Activated effector memory CD4-positive, alpha-beta T cell treated with Interleukin-2 at 50 U/mL for 16 hours (primary cell): ENCODE measurements at places on chromosomes 5 and 9.

DNA sequence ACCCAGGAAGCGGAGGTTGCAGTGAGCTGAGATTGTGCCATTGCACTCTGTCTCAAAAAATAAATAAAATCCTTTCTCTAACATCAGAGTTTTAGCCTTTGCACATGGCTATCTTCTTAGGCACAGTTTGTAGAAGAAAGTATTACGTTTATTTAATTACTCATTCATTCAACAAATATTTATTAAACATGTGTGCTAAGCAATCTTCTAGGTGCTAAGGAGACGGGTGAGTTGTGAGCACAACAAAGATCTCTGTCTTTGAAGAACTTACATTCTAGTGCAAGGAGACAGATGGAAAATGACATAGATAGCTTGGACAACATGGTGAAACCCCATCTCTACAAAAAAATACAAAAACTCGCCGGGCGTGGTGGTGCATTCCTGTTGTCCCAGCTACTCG is 122.3 kb upstream of the MYO10 start:
- DNase-seq, result no peak

- DNase-seq, result no peak
These were observed 610.4 kb upstream of the MEF2C start for GRCh38 chr5:89493414-89493813.

DNA sequence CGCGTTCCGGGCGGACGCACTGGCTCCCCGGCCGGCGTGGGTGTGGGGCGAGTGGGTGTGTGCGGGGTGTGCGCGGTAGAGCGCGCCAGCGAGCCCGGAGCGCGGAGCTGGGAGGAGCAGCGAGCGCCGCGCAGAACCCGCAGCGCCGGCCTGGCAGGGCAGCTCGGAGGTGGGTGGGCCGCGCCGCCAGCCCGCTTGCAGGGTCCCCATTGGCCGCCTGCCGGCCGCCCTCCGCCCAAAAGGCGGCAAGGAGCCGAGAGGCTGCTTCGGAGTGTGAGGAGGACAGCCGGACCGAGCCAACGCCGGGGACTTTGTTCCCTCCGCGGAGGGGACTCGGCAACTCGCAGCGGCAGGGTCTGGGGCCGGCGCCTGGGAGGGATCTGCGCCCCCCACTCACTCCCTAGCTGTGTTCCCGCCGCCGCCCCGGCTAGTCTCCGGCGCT is at the start of gene DAPK1:
Gene DAPK1, plus strand, starts transcription at position 264 of the 442 bp plus-strand sequence. CDS start 1,211 bp downstream, outside the sequence.
- DNase-seq, result no peak

DNA sequence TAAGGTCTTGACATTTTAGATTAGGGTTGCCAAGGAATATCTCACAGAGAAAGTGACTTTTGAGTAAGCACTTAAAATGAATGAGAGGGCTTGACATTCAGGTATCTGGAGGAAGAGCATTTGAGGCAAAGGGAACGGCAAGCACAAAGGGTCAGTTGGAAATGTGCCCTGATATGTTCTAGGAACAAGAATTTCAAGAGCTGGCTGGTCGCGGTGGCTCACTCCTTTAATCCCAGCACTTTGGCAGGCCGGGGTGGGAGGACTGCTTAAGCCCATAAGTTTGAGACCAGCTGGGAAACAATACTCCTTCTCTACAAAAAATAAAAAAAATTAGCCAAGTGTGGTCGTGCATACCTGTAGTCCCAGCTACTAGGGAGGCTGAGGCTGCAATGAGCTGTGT is 16.5 kb downstream of the KIAA1958 start:
- no peak for DNase-seq
